ENCODE measurements at places on chromosomes 2 and 18. TPM values are rescaled to one million over a fixed set of nuclear protein-coding genes. Genes with fewer than 3 reads are reported as not detected.

The TLX2 gene
- polyA plus RNA-seq: not detected

The GCG gene
- not detected for polyA plus RNA-seq

The IL1F10 gene
- not detected for polyA plus RNA-seq

The DYNAP gene
- not detected for polyA plus RNA-seq

The MERTK gene
- polyA plus RNA-seq: 0.33 TPM

The PTPRN gene
- not detected for polyA plus RNA-seq

The VAMP8 gene
- polyA plus RNA-seq: 240 TPM

The LIPG gene
- polyA plus RNA-seq: not detected

The KIF1A gene
- not detected for polyA plus RNA-seq

The L3MBTL4 gene
- polyA plus RNA-seq: 0.61 TPM

The EMX1 gene
- not detected for polyA plus RNA-seq

The ICOS gene
- 0.29 TPM for polyA plus RNA-seq

The XDH gene
- not detected for polyA plus RNA-seq

The PRSS56 gene
- not detected for polyA plus RNA-seq

The SPR gene
- polyA plus RNA-seq: not detected

All from IgD-negative memory B cell (primary cell).